ENCODE measurements at places on chromosomes 4 and X. TPM values are rescaled to one million over a fixed set of nuclear protein-coding genes. Genes with fewer than 3 reads are reported as not detected.

Gene ZNF157
- 0.26 TPM for total RNA-seq

Gene SGMS2
- 36.9 TPM for total RNA-seq

Gene TLL1
- total RNA-seq = 3.4 TPM

Gene SERTM2
- not detected for total RNA-seq

Gene CUL4B
- 28.5 TPM for total RNA-seq
